Stimulated activated CD4-positive, alpha-beta T cell treated with anti-CD3 and anti-CD28 coated beads, Interleukin-12 subunit alpha, Interleukin-12 subunit beta, amount 100 ng/mL, for 24 hours (primary cell): ENCODE measurements at places on chromosomes 12 and 14.

GRCh38 chr14:89635615-89636014 lies 218.6 kb upstream of the FOXN3 start:
- no peak for DNase-seq

DNA sequence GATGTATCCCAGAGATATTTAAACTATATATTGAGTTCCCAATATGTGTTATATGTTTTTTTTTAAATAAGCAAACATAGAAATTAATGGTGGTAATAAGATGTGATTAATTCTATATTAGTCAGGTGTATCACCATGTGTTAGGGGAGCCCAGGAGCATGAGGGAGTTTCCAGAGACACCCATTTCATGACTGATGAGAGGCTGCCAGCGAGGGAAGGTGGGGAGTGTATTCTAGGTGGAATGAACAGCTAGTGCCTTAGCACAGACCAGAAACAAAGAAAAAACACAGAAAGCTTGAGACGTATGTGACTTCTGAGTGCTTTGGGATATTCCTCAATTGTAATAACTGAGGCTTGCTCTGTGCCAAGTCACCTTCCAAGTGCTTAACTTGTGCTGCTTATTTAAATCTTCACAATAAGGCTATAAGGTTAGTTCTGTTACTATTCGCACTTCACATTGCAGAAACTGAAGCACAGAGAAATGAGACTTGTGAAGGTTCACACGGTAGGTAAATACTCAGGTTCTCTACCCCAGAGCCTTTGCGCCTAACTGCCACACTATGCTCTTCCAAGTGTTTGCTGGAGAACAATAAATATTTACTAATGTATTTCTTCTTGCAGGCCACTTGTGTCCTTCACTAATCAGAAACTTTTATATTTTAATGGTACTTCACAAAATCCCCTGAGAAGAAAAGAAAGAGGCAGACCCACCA lies 17.9 kb upstream of the MGP start:
- no peak for DNase-seq

- no peak for DNase-seq
These were observed 7.3 kb upstream of the KIF26A start for GRCh38 chr14:104130974-104131651.

DNA sequence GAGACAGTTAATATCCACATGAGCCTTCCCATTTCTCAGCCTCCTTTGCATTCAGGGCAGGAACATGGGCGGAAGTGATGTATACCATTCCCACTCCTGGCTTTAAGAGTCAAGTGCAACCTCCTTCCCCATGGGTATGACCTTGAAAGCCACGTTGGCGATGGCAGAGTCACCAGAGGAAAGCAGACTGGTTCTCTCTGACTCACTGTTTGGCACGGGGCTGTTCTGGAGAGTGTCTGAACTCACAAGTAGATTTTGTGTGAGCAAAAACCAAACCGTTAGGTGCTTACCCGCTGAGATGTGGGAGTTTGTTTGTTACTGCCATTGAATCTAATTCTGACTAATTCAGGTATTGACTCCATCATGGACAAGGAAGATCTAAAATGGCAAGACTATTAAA lies 36.7 kb upstream of the PZP start:
- peak; percentile 36 for DNase-seq

DNA sequence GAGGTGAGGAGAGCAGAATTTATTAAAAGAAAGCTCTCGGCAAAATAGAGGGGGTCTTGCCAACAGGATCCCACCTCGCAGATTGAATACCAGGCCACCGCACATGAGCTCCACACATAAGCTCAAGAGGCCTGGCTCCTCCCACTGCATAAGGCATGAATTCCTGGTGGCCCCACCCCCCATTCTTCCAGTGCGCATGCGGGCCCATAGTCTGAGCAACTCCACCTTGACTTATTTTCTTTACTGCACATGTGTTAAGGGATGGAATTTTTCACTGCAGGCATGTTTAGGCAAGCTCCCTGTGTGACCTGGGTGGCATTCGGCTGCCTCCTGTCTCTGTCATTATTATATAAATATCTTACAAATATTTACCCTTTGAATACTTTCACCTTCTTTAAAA lies 412.5 kb downstream of the RMST start:
- DNase-seq: no peak

- DNase-seq: no peak
These were observed 141.1 kb downstream of the ANO6 start for GRCh38 chr12:45356822-45357538.

DNA sequence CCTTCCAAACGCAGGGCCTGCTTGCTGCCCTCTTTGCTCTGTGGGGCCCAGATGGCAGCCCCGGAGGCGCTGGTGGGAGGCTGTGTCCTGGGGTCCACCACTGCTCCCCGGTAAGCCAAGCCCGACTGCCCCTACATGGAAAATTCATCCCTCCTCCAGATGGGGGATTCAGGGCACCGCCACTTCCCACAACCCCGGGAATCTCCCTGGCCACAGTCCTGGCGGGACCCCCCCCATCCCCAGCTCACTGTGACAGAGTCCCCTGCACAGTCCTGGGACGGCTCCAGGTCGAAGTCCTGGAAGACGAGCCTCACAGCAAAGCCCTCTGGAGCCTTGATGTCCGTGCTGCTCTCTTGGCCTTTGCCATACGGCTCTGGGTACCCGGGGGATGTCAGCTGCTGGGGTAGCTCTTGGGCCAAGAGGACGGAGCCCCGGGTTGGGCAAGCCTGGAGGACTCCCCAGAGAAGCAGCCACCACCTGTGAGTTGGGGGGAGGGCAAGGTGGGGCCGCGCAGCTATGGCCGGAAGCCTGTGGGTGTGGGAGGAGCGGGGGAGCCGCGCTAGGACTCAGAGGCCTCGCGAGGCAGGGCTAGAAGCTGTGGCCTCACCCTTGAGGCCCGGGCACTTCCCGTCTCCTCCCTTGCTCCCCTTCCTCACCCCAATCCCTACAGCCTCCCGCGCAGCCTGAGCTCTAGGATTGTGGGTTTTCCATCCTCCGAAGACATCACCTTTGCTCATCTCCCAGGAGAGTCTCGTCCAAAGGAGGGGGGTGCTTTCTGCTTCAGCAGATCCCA lies 815 bp downstream of the C1RL start:
- DNase-seq: peak; percentile 48

DNA sequence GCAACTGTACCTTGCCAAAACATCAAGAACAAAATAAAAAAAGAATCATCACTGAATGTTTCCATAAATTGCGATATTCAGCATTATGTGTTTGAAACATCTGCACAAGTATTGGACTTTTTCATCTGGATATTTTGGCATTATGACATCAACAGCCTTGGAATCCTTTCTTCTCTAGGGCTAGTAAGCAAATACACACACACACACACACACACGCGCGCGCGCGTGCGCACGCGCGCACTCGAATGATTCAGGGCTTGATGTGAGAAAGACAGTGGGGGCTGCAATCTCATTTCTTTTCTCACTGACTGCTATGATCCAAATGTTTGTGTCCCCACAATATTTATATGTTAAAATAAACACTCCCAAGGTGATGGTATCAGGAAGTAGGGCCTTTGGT lies 90.0 kb upstream of the SLC38A4 start:
- no peak for DNase-seq

GRCh38 chr14:104086661-104087461 lies 1.4 kb downstream of the ASPG start:
- DNase-seq: no peak

GRCh38 chr14:99602054-99602787 lies 1.8 kb downstream of the CCDC85C start:
- DNase-seq: no peak

DNA sequence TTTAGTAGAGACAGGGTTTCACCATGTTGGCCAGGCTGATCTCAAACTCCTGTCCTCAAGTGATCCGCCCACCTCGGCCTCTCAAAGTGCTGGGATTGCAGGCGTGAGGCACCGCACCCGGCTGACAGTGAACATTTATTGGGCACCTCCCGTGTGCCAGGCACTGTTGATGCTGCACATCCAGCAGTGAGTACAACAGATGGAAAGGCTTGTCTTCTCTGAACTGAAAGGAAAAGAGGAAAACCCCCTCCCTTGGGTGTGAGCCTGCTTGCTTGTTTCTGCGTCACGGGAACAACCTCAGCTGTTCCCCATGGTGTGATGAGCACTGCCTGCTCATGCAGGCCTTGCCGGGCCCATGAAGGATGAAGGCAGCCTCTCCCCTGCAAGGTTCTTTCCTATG lies 39.5 kb downstream of the DGLUCY start:
- DNase-seq: no peak

DNA sequence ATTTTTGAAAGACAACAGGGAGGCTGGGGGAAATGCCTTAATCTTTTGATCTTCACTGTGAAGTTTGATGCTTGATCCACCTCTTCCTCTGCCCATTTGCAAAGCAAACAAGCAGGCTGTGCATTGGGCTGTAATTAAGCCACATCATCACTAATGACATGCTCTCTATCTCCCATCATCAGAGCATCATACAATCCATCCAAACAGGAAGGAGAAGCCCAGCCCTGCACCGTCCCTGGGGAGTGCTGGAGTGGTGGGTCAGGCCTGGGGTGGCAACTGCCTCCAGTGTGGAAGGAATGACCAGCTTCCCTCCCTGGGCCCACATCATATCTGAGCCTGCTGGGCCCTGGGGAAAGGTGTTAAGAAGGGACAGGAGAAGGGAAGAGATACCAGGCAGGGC lies 6.9 kb upstream of the KRT74 start:
- no peak for DNase-seq

DNA sequence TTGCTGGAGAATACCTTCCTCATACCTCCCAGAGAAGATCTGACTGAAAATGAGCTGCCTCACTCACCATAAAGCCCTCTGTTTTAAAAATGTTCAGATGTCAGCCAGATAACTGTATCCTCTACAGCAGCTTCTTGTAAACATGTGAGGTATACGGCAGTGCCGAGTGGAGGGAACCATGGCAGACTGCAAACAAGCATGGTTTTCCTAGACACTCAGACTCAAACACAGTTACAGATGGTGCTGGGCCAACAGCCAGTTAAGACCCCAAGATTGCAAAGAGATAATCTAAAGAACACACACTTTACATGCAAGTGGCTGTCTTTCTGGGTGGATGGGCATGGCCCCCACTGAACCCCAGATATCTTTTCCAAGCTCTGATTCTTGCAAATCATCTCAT lies 16.6 kb upstream of the CCDC177 start:
- DNase-seq: no peak

DNA sequence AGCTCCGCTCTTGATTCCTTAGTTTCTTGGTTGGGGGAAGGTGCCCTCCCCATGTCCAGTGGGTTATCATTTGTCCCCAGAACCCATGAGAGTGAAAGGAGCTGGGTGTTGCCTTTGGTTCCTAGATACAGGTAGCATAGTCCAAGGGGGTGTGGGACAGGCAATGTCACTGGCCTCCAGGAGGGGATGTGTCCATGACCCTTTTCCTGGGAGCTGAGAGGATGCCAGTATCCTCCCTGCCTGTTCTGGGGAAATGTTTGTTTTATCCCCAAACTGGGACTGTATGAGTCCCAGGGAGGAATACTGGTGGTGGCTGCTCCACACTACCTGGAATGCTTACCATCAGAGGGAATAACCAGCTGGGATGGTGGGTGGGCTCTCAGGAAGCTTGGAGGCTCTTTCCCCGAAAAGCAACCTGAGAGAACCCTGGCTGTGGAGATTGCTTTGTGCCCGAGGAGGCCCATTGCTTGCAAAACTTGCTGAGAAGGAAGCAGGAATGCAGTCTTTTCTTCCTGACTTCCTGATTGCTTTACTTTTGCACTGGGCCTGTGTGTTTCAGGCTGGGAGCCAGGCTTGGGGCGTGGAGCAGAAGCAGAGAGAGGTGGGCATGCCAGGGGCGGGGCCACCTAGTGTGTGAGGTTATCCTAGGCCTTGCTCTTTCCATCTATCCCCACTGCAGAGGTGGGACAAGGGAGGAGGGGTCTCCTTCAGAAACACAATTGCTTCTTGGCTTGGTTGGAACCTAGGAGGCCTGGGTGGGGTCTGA lies 715 bp upstream of the SLC10A1 start:
- DNase-seq: no peak

- DNase-seq: no peak
These were observed 134.0 kb upstream of the NEDD1 start for GRCh38 chr12:96773031-96773430.

DNA sequence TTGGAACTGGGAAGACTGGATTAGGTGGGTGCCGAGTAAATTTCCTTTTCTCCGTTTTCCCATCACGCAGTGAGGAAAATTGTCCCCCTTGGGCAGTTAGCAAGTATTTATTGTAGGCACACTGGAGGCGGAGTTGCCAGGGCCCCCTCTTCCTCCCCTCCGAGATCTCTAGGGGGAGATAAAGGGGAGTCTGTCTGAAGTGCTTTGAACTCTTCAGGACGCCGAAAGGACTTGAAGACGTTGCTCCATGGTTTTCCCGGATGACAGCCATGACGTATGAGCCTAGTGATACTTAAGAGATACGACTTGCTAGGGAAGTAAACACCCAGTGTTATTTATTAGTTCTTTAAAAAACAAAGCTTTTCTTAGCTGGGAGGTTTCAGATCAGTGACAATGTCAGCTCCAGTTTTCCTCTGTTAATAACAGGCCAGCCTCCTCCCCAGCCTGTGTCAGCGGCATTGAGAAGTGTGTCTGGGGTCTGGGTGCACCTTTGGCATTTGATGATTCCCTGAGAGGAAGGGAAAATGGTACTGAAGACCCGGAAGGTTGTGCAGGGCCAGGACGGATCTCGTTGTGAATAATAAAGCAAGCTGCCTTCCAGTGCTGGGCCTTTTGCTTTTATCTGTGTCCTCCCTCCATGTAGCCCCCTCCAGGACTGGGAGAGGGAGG lies 78.7 kb downstream of the TSPAN9 start:
- DNase-seq: no peak

DNA sequence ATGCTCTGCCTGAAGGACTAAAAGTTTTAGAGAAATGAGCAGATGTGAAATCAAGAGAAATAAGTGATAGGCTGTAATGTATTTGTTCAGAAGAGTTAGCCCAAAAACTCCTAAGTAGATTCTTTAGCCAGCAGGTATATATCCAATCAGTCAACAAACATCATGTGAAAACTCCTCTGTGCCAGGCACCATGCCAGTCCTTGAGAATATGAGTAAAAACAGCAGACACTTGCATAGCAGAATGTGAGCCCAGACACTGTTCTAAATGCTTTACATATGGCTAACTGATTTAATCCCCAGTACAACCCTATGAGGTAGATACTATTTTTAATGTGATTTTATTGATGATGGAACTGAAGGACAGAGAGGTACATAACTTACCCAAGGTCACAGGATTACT lies 329.8 kb downstream of the PAWR start:
- no peak for DNase-seq

DNA sequence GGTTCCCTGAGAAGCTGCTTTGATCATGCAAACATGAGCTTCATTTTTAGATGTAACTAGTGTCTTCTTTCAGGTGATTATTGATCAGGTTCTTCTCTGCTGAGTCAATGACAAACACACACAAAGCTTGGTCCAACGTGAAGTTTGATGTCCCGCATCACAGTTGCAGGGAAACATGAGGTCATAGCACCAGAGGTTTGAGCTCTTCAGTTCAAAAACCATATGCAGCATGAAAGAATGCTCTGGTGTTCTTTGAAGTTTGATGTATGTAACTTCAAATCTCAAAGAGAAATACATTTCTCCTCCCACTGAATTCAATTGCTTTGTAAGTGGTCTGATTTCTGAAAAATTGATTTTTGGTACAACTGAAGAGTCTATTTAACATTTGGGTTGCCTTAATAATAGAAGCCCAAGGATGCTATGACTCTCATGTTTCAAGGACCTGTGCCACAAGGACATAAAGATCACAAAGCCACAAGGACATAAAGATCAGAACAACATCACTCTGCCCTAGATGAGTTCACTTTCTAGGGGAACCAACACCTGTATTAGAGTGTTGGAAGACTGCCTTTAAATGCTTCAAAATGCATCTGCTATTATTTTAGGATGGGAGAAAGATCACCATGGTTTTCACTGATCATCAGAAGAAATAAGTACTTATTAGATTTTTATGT lies 31.1 kb upstream of the AMIGO2 start:
- DNase-seq: no peak

- DNase-seq: no peak
These were observed 7.2 kb upstream of the CCDC197 start for GRCh38 chr14:93989939-93990338.
